ENCODE measurements at places on chromosomes 6 and 20. TPM values are rescaled to one million over a fixed set of nuclear protein-coding genes. Genes with fewer than 3 reads are reported as not detected.

FAM83B gene
- under 0.01 TPM for total RNA-seq

GSTA2 gene
- not detected for total RNA-seq

ESR1 gene
- 0.50 TPM for total RNA-seq

MATN4 gene
- total RNA-seq, result under 0.01 TPM

SPATA25 gene
- total RNA-seq, result 3.6 TPM

PPIL1 gene
- total RNA-seq, result 12.8 TPM

FNDC11 gene
- total RNA-seq, result 1.0 TPM

PMEPA1 gene
- 1.0 TPM for total RNA-seq

CYP24A1 gene
- not detected for total RNA-seq

SLC44A4 gene
- total RNA-seq, result not detected

LPIN3 gene
- total RNA-seq, result 5.1 TPM

EPPIN gene
- not detected for total RNA-seq

CLPSL1 gene
- total RNA-seq, result not detected

COL21A1 gene
- total RNA-seq, result 2.3 TPM

SCRT2 gene
- total RNA-seq, result not detected

FAXC gene
- total RNA-seq, result 0.51 TPM

SEL1L2 gene
- total RNA-seq, result not detected

CTSZ gene
- total RNA-seq, result 128 TPM

PTCRA gene
- not detected for total RNA-seq

MAP7 gene
- total RNA-seq, result 1.5 TPM

Data from fibroblast of lung (primary cell).